ENCODE measurements at places on chromosomes 6 and 20. TPM values are rescaled to one million over a fixed set of nuclear protein-coding genes. Genes with fewer than 3 reads are reported as not detected.

The SAMD10 gene
- total RNA-seq, result 12.0 TPM

The CD24 gene
- not detected for total RNA-seq

The GRIK2 gene
- total RNA-seq, result not detected

The UBD gene
- not detected for total RNA-seq

The NKX2-4 gene
- total RNA-seq, result not detected

The PLCB4 gene
- total RNA-seq, result not detected

The NRN1 gene
- 15.3 TPM for total RNA-seq

The BTNL2 gene
- not detected for total RNA-seq

The BACH2 gene
- total RNA-seq, result 70.9 TPM

The MTFR2 gene
- total RNA-seq, result 27.2 TPM

The CDSN gene
- total RNA-seq, result not detected

The RAMACL gene
- 0.29 TPM for total RNA-seq

The EFCAB8 gene
- total RNA-seq, result 1.0 TPM

The SPATA25 gene
- 0.76 TPM for total RNA-seq
